ENCODE measurements at places on chromosomes 4 and X.

GRCh38 chr4:115278830-115279229 lies 165.4 kb upstream of the NDST4 start:
- DNase-seq: no peak

GRCh38 chr4:6957994-6958393 lies 48.4 kb downstream of the TBC1D14 start:
- DNase-seq: no peak

GRCh38 chr4:77959566-77960338 lies 97.1 kb downstream of the MRPL1 start:
- no peak for DNase-seq

GRCh38 chrX:43225626-43226328 lies 430.3 kb upstream of the MAOA start:
- DNase-seq: no peak

GRCh38 chrX:2701600-2701999 lies 10.5 kb downstream of the CD99 start:
- DNase-seq: no peak

DNA sequence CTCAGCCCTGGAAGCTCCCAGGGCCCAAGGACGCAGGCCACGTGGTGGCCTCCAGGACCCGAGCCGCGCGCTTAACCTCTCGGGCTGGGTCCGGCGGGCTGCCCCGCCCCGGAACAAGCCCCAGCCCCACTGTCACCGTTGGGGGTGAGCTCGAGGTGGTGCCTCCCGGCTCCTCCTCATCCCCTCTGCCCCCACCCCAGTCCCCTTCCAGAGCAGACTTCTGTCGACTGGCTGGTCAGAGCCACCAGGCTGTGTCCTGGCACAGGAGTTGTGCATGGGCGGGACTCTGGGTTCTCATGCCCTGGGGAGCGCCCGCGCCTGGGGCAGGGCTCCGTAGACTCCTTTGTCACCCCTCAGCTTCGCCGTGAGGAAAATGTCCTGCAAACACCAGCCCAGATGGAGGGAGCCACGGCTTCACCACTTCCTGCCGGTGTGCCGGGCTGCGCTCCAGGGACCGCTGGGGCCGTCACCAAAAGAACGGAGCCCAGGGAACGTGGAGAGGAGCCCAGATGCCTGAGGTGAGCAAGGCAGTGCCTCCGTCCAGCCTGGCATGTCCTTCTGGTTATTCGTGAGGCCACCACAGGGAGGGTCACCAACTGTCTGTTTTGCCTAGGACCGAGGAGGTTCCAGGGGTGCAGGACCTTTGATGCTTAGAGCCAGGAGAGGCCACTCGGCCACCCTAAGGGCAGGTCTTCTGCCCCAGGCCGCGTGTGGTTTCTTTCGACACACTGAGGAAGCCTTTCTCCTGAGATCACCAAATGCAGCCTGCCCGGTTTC lies 7.1 kb upstream of the RGS12 start:
- peak; percentile 53 for DNase-seq

DNA sequence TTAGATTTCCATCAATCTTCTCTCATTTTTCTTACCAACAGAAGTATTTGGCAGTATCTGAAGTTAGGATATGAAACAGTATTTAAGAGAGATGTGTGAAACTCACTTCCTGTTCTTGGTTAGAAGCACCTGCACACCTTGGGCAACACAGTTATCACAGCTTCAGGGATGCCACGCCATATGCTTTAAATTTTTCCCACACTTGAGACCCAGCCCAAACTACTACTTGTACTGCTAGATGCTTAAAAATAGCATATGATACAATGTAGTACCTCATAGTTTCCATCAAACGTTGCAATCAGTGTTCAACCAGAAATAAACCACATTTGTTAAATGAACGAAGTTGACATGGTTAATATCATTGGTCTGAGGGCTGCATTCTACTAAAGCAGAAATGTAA lies 725.1 kb upstream of the FRG1 start:
- no peak for DNase-seq

- DNase-seq: no peak
These were observed 57.7 kb upstream of the TBC1D14 start for GRCh38 chr4:6851962-6852361.

DNA sequence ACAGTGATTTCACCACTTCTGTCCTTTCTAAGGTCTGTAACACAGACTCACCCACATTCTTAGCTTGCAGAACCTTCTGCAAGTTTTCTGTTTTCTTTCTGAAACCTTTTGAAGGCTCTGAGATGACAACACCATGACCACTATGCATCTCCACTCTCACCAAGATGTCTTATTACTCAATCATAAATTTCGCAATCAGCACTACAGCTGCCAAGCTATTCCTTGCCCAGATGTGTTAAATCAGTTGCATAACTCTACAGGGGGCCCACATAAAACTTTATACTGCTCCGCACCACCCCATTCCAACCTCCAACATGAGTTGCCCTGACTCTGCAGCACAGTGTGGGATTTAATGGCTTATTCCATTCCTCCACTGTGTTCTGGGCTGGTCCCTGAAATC lies 229.9 kb downstream of the COL25A1 start:
- no peak for DNase-seq

GRCh38 chrX:108299704-108300103 lies 138.5 kb downstream of the COL4A6 start:
- no peak for DNase-seq

DNA sequence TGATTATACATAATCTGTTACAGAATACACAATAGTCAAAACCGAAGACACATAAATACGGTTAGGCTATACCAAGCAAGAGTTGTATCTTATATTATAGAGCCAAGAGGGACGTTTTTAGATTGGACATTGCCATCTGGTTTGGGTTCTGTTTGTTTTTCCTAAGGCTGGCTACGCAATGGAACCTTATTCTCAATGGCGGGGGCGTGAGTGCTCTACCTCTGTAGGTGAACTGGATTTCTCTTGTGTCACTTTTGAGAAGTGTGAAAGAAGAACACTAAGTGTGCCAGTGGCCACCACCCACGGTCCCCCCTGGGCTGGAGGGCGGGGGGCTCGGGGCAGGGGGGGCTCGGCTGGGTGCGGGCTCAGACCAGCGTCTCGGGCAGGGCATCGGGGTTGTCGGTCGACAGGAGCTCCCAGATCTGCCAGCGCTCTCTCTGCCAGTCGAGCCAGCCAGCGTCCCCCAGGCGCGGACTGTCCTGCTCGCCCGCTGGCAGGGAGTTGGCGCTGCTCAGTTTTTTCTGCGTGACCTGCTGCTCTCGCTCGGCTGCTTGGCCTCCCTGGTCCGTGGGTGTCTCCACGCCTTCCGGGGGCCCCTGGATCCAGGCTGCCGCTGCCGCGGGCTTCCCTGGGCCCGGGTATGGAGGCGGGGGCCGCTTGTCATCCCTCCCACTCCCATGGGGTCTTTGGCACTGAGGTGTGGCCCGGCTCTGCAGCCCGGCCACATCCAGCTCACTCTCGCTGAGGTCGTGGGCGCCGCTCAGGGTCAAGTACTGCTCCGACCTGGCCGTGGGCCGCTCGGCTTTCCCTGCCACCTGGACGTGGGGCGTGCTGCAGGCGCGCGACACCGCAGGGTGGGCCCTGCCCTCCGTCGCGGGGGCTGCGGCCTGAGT lies 27.6 kb downstream of the HCCS start:
- no peak for DNase-seq

GRCh38 chr4:27789773-27790172 lies 929.1 kb downstream of the STIM2 start:
- no peak for DNase-seq

DNA sequence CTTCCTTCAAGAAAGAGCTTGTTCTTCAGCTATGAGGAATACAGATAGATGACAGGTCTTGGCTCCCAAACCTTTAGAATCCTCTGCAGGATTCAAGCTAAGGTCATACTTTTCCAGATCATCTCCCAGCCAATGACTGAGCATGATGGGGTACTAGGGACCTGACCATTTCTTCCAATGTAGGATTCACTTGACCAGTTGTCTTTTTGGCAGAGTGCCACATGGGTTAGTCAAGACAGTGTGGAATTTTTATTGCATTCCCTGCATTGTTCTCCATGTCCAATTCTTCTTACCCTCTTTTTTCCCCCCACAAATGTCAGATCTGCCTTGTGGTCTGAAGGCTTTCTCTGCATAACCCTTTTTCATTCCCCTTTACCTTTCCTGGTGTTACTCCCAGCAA lies 99.5 kb downstream of the CCSER1 start:
- DNase-seq: no peak

GRCh38 chr4:63529581-63530337 lies 879.5 kb downstream of the TECRL start:
- no peak for DNase-seq

GRCh38 chrX:117839544-117839943 lies 277.1 kb downstream of the KLHL13 start:
- no peak for DNase-seq

Measured in GF-D8 (cell line).